ENCODE measurements at places on chromosomes 6 and 20. TPM values are rescaled to one million over a fixed set of nuclear protein-coding genes. Genes with fewer than 3 reads are reported as not detected.

DNA sequence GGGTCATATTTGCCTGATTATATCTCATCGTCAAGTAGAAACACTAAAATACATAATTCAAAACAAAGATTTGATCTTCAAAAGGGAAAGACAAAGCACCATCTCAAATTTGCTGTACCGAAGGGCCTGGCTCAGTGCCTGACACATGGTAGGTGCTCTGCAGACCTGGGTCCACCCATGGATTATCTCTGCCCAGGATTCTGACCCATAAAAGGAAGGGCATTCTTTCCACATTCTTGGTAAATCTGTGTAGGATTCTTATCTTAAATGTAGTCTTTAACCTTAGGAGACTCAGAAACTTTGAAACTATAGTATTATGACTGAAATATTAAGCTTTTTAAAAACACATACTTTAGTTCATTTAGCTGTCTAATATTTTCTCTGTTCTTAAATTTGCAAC is 274.1 kb upstream of the FLRT3 start:
- DNase-seq, result no peak

DNA sequence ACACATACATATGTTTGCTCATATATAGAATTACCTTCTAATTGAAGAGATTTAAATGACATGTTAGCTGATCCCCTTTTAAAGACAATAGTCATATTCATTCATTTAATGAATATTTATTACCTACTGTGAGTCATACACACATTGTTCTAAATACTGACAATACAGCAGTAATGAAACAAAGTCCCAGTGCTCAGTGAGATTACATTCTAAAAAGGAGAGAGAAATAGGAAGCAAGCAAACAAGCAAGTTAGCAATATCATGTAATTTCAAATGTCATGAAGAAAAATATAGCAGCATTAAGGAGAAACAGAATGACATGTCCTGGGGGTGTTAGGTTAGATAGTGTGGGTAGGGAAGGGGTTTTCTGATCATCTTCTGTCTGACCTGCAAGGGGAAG is 136.3 kb downstream of the ADGRB3 start:
- DNase-seq, result no peak

DNA sequence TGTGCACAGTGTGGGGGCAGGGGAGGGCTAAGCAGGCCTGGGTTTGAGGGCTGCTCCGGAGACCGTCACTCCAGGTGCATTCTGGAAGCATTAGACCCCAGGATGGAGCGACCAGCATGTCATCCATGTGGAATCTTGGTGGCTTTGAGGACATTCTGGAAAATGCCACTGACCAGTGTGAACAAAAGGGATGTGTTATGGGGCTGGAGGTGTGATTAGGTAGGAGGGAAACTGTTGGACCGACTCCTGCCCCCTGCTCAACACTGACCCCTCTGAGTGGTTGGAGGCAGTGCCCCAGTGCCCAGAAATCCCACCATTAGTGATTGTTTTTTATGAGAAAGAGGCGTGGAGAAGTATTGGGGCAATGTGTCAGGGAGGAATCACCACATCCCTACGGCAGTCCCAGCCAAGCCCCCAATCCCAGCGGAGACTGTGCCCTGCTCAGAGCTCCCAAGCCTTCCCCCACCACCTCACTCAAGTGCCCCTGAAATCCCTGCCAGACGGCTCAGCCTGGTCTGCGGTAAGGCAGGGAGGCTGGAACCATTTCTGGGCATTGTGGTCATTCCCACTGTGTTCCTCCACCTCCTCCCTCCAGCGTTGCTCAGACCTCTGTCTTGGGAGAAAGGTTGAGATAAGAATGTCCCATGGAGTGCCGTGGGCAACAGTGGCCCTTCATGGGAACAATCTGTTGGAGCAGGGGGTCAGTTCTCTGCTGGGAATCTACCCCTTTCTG is 44.0 kb upstream of the TTPAL start:
- DNase-seq, result peak; percentile 60

GRCh38 chr20:1757072-1757471 is 99.5 kb upstream of the SIRPG start:
- DNase-seq, result no peak

- DNase-seq, result no peak
Measured at GRCh38 chr6:170485159-170485558, 67.9 kb downstream of the PSMB1 start.

DNA sequence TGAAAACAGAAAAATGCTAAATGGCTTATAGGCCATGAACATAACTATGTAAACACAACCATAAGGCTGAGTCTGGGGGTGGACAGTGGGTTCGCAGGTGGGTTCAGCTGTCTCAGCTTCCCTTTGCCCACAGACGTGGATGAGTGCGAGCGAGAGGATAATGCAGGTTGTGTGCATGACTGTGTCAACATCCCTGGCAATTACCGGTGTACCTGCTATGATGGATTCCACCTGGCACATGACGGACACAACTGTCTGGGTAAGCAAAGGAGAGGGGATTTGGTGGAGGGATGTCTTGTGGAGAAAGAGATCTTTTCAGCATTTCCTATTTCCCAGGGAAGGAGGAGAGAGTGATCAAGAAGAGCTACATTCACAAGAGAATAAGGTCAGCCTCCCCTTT is 14.7 kb downstream of the SCUBE3 start:
- no peak for DNase-seq

DNA sequence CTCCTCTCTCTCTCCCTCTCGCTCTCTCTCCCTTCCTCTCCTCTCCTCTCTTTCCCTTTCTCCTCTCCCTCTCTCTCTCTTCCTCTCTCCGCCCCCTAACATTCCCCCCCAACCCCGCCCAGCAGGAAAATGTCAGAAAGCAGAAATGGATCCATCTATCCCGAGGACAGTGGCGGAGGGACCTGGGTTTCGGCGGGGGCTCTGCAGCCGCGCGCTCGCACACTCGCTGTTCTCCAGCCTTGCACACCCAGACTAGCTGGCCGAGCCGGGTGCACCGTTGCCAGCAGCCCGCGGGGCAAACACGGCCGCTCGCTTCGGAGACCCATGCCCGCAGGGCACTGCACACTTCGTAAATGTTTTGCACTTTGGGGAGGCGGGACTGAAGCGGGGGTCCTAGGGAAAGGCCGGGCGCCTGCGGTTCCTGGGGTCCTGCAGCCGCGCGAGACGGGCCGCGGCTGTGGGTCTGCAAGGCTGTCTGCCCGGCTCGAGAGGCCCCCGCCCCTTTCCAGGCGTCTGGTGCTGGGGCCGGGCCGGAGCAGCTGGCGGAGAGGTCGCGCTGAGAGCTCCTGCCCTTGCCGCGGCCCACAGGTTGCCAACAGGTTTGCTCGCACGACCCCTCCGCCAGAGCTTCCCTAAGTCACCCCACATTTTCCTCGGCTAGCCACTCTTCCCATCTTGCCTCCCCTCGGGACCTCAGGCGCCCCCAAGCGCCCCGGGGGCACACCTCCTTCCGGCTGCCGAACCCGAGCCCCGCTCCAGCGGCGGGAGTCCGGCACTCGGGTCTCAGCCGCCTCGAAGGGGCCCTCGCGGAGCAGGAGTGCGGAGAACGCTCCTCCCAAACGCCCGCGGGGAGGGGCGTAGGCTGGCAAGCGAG is 818 bp upstream of the MDGA1 start:
- DNase-seq, result peak; percentile 74

- peak; percentile 95 for DNase-seq
Measured at GRCh38 chr20:47929368-47930115, 144.3 kb upstream of the SULF2 start.

GRCh38 chr20:4814696-4815252 is 93.1 kb downstream of the PRND start:
- no peak for DNase-seq

DNA sequence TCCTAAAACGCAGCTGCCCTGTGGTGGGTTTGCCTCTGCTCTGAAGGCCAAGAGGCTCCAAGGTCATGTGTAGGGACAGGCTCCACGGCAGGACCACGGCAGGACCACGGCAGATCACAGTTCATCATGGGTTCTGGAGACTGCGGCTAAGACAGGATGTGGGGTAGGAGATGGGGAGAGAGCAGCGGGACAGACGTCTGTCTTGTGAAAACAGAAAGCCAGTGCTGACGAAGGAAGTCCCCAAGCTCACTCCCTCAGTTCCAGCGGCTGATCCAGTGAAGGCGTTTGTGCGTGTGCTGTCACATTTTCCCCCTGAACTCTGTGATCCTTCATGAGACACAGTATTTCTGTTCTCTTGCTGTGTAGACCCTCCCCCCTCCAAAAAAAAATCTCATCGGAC is 67.9 kb upstream of the PTGIS start:
- DNase-seq, result no peak

- no peak for DNase-seq
Measured at GRCh38 chr6:160766657-160766988, 64.6 kb downstream of the PLG start.

- no peak for DNase-seq
Measured at GRCh38 chr6:53322188-53323029, 26.3 kb downstream of the ELOVL5 start.

GRCh38 chr20:64042054-64042781 is 6.2 kb downstream of the C20orf204 start:
- no peak for DNase-seq

DNA sequence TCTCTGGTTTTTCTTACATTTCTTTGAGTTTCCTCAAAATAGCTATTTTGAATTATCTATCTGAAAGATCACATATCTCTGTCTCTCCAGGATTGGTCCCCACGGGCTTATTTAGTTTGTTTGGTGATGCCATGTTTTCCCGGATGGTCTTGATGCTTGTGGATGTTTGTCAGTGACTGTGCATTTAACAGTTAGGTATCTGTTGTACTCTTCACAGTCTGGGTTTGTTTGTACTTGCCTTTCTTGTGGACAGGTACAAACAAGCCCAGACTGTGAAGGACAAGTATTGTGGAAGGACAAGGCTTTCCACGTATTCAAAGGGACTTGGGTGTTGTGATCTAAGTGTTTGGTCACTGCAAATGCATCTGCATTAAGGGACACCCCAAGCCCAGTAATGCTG is 49.9 kb upstream of the TOP1 start:
- no peak for DNase-seq

The BMP5 gene
- not detected for total RNA-seq

The CYP21A2 gene
- total RNA-seq, result not detected

The GDAP1L1 gene
- total RNA-seq, result not detected

All from M059J (cell line).